Activated naive CD4-positive, alpha-beta T cell treated with anti-CD3 and anti-CD28 coated beads, Interleukin-2, amount 50 U/mL, for 72 hours (primary cell): ENCODE measurements at places on chromosomes 11 and 22.

DNA sequence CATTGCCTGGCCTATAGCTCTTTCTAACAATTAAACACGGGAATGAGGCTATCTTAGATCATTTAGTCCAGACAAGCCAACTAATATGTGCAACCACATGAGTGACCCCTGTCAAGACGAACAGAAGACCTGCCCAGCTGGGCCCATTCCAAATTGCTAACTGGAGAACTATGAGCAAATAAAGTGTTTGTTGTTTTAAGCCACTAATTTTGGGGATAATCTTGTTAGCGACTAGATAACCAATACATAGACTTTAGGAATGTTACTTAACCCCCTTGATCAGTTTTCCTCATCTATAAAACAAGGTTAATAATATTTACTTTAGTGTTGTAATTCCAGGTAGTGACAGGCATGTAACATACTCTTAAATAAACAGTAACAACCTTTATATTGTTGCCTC is 848.3 kb downstream of the METTL15 start:
- DNase-seq = no peak

GRCh38 chr11:65593518-65594414 is 1.8 kb downstream of the KCNK7 start:
- peak; percentile 49 for DNase-seq

DNA sequence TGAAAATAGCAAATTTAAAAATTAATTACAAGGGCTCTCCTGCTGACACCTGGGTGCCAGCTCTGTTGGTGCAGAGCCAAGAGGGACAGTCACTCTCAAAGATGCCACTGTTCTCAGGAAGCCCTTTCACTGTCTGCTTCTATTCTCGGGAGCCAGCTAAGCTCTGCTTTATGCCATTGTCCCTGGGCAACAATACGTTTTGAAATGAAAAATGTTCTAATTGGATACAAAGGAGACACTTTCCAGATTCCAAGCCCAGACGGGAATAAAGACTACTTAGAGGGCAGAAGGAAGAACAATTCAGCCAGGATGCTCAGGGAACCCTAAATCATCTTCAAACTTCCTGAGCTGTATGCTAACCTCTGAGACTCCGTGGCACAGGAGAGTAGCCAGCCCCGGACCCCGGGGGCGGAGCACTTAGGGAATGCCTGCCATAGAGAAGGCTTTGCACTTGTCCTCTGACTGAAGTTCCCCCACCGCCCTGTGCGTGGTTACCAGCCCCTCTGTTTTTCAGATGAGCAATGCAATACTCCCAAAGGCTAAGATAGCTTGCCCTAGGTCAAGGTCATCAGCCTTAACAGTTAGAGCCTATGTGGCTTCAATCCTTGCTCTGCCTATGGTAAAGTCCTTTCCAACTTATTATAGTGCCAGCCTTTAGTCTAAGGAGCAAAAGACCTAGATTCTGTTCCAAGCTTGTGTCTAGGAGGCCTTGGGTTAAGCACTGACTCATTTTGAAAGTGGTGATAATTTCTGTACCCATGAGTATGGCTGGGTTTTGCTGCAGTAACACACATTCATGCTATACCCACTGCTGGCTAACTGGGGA is 150.9 kb downstream of the CACNA1I start:
- no peak for DNase-seq

DNA sequence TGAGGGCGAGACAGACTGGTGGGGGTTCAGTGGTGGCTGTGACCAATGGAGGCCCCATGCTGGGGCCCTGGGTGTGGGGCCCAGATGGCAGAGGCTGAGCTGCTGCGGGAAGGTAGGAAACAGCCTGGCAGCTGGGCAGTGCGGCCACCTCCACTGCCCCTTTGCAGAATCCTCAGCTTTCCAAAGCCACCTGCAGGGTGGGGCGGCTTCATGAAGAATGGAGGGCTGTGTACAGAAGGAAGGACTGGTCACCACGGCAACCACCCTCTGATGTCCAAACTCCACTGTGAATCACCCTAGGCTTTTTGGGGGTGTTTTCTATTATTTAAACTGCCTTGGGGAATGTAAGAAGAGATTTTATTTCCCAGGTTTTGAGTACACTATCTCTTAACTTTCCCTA is 166.3 kb upstream of the NAV2 start:
- DNase-seq = no peak

GRCh38 chr22:33013531-33014162 is 44.5 kb downstream of the SYN3 start:
- DNase-seq = no peak
